MCF 10A (cell line): ENCODE measurements at places on chromosomes 12 and 14.

DNA sequence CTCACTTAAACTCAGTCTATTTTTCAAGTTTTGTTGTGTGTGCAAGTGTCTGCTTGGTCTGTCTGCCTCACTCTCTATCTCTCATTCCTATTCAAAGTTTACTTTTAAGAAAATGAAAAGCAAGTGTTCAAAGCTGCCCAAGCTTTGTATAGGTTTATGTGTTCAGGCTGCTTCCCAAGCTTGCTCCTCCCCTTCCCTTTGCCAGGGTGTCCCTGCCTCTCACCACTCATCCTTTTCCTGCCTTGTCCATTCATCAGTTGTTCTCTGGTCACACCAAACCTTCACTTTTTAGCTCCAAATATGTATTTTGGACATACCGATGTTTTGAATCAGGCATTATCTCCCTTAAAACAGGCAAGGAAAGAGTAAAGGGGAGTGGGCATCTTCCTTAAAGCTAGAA lies 41.3 kb downstream of the STK38L start:
- DNase-seq, result no peak

DNA sequence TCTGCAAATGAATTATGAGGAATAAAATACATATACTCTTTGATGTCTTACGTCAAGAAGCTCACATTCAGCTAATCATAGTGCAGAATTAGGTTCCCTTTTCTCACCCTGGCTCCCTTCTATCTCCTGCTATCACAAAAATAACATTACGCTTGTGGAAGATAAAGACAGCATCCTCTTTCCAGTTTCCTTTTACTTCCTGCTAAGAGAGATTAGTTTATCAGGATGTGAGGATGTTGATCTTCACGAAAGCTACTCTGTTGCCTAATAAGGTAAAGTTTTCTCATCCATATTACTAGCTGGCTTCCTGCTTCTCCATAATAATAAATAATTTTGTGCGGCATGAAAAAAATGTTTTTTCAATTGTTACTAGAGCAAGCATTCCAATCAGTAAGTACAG lies 217.7 kb upstream of the DCN start:
- no peak for DNase-seq

DNA sequence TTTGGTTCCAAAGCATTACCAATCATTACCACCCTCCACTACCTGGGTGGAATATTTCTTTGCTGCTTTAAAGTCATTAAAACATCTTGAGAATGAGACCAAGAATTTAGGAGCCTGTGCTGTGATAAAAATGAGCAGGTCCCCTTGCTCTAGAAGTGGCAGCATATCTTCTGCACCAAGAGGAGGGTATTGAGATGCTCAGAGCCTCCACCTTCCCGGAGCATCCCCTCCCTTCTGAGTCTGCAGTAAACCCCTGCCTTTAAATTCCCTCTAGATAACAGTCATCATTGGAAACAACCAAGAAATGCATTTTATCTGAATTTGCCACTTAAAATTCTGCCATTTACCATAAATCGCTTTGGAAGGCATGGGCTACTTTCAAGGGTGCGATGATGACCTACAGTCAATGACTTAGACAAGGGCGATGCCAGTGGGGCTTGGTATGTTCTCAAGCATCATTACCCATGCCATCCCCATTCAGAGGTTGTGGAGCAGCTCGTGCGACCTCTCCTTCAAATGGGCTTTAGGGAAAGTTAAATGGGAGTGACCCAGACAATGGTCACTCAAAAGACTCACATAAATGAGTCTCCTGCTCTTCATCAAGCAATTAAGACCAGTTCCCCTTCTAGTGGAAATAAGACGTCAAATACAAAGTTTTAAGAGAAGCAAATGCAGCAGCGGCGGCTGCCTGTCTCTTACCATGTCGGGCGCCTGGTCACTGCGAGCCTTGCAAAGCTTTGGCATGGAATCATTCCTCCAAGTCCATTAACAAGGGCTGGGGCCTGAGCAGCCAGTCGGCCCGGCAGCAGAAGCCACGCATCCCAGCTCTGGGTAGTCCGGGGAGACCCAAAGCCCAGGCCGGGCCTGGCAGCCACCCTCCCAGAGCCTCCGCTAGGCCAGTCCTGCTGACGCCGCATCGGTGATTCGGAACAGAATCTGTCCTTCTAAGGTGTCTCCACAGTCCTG lies 334.5 kb downstream of the TMEM121 start:
- no peak for DNase-seq

- peak; percentile 78 for DNase-seq
These were observed 34.1 kb upstream of the FZD10 start for GRCh38 chr12:130127912-130128789.

GRCh38 chr12:19847294-19848059 lies 408.2 kb downstream of the AEBP2 start:
- no peak for DNase-seq

- peak; percentile 36 for DNase-seq
These were observed 1234.6 kb downstream of the SLC16A7 start for GRCh38 chr12:60830381-60830780.

GRCh38 chr12:129902371-129903091 lies 1.3 kb downstream of the TMEM132D start:
- no peak for DNase-seq

- no peak for DNase-seq
These were observed 14.4 kb downstream of the LRCOL1 start for GRCh38 chr12:132596016-132596415.

GRCh38 chr12:113130457-113131135 lies 5.0 kb downstream of the RASAL1 start:
- peak; percentile 39 for DNase-seq

GRCh38 chr12:19972325-19973288 lies 395.7 kb upstream of the PDE3A start:
- DNase-seq, result no peak

DNA sequence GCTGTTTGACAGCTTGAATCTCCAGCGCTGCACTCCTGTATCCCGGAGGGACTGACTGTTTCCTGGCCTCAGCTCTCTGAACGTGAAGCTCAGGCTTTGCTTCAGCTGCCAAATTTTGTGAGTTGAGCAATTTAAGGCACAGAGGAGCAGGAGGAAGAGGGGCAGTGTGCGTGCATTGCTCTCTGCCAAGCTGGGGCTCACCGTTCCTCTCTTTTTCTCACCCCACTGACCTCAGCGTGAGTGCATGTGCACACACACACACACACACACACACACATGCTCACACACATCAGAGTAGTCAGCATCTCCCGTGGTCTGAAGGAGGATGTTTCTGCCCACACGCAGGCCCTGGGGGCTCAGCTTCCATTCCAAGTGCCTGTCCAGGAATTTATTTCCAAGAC lies 27.8 kb upstream of the BDKRB2 start:
- peak; percentile 71 for DNase-seq

GRCh38 chr12:25497021-25497420 lies 56.1 kb downstream of the LMNTD1 start:
- DNase-seq, result peak; percentile 70

- DNase-seq, result no peak
These were observed 13.9 kb downstream of the CSRP2 start for GRCh38 chr12:76864791-76865400.

- no peak for DNase-seq
These were observed 96.5 kb downstream of the DUSP16 start for GRCh38 chr12:12466157-12466556.

- DNase-seq, result peak; percentile 18
These were observed 64.0 kb upstream of the DIO2 start for GRCh38 chr14:80275208-80275850.

- no peak for DNase-seq
These were observed 125.6 kb upstream of the DHRS4 start for GRCh38 chr14:23828001-23828400.

DNA sequence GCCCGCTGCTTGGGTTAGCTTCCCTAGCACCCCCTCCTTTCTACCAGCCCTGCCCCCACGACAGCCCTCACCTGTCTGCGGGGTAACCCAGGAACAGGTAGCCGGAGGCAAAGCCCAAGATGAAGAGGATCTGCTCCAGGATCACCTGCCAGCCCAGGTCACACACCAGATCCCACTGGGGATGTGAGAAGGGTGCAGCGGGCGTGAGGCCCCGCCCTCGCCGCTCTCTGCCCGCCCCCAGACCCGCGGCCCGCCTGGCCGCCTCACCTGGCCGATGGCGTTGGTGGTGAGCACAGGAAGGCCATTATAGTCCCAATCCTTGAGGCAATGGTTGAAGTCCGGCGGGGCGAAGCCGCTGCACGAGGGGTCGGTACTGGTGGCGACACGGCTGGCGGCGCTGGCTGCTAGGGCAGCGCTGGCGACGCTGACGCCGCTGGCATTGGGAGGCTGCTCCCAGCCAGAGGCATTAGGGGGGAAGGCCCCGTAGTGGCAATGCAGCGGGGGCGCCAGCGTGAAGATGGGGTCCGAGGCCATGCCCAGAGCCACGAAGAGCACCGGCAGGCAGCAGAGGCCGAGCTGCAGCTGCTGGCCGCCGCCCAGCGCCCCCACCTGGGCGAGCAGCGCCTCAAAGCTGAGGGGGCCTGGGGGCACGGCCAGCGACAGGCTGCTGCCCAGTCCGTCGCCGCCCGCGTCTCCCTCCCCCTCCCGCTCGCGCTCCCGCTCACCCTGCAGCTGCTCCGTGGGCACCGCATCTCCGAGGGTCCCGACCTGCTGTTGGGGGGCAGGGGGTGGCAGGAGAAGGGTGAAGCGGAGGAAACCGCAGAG lies 794 bp downstream of the SLC22A17 start:
- DNase-seq, result no peak

DNA sequence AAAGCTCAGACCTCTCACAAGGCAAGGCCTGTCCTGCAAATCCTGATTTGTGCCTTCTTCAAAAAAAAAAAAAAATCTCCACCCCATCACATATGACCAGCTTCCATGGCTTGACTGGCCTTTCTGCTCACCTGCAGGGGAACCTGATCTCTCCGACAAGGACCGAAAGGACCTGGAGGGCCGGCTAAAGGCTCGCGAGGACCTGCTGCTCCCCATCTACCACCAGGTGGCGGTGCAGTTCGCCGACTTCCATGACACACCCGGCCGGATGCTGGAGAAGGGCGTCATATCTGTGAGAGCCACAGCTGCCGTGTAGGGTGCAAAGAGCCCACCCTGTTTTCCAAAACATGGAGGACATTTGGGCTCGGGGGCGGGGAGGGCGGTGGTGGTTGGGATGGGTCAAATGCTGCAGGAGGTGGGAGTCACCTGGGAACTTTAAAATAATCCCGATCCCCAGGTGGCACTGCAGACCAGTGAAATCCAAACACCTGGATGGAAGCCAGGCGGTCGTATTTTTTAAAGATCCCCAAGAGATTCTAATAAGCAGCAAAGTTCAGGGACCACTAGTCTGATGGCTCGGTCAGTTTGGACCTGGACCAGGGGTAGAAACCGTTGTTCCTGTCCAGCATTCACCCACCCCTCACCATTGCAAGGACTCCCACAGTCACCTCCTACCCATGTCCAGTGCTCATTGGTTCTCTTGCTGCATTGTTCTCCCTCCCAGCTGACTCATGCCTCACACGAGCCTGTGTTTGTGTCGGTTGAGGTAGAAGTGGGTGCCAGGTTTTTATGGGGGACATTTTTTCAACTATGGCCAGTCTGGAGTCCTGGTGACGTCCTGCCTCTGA lies 44.8 kb downstream of the FOXN4 start:
- DNase-seq, result peak; percentile 84

GRCh38 chr12:78060186-78060585 lies 229.5 kb downstream of the NAV3 start:
- peak; percentile 5 for DNase-seq

DNA sequence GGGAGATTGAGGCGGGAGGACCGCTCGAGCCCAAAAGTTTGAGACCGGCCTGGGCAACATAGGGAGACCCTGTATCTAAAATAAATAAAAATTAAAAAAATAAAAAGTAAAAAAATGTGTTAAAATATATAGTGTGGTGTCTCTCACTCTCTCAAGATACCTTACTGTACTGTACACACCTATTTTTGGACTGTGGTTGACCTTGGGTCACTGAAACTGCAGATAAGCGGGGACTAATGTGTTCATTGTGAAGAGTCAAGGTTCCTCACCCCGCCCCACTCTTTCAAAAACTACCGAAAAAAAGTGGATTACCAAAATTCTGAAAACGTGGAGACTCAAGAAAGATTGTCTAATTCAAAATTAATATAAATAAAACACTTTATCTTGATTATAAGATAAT lies 1.0 kb upstream of the TAS2R13 start:
- DNase-seq, result no peak

GRCh38 chr12:24421759-24422158 lies 472.3 kb upstream of the SOX5 start:
- no peak for DNase-seq

DNA sequence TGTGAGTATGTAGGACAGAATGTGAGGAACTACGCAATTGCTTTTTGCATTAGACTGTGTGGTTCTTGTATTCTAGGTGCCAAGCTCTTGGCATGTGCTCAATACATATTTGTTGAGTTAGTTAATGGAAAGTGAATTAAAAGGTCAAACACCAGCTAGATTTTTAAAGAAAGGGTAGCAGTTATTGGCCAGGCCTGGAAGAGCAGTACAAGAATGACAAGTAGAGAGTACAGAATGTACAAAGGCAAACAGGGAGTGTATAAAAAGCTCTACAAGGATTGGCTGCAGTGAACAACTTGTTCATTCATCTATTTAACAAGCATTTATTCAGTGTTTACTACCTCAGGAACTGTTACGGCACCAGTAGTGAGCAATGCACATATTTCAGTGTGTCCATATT lies 854.0 kb upstream of the SEL1L start:
- DNase-seq, result peak; percentile 77

DNA sequence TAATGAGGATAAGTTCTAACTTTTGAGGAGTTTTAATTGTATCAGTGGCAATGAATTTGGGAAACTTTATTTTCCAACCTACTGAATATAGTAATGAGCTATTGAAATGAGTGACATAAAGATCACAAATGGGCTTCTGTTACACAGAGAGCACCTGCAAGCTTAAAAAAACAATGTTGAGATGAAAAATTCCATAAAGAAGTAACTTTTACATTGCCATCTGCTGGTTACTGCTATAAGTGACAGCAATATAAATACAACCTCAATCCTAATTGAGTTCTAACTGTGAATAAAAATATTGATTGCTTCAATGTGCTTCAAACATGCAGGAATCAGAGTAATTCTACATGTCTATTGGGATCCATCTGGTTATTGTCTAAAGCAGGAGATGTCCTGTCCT lies 14.2 kb downstream of the WIF1 start:
- peak; percentile 9 for DNase-seq

DNA sequence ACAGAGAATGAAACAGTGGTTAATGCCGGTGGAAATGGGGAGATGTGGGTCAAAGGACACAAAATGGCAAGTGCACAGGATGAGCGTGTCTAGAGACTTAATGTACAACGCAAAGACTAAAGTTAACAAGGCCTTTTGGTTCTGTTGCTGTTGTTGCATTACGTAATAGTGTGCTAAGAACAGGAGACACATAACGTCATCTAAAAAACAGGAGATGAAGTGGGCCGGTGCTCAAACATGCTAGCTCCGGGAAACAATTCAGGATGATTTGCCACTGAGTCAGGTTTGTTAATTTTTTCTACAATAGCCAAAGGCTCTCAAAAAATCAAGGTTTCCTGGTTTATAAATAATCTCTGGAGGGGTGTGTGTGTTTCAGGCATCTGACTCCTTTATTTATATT lies 55.5 kb downstream of the ETV6 start:
- DNase-seq, result peak; percentile 79
